ENCODE measurements at places on chromosomes 7 and 10. TPM values are rescaled to one million over a fixed set of nuclear protein-coding genes. Genes with fewer than 3 reads are reported as not detected.

Gene NXPH1
- total RNA-seq = not detected

Gene SHLD2
- 26.7 TPM for total RNA-seq

Gene SPDYE5
- total RNA-seq = not detected

Gene HERPUD2
- 17.2 TPM for total RNA-seq

Gene TMEM254
- 23.6 TPM for total RNA-seq

Gene ASAH2B
- total RNA-seq = 5.3 TPM

Gene CHST15
- total RNA-seq = 7.5 TPM

Gene MOGAT3
- not detected for total RNA-seq

Gene TDRD1
- not detected for total RNA-seq

Gene CNTNAP2
- not detected for total RNA-seq

Gene HMX2
- total RNA-seq = 0.23 TPM

Gene NKX2-3
- 0.08 TPM for total RNA-seq

Gene CLRN3
- total RNA-seq = not detected

Gene SLC13A4
- total RNA-seq = not detected
